ENCODE measurements at places on chromosomes 16 and 17.

- DNase-seq: no peak
These were observed 26.1 kb upstream of the TOB1 start for GRCh38 chr17:50892101-50892776.

DNA sequence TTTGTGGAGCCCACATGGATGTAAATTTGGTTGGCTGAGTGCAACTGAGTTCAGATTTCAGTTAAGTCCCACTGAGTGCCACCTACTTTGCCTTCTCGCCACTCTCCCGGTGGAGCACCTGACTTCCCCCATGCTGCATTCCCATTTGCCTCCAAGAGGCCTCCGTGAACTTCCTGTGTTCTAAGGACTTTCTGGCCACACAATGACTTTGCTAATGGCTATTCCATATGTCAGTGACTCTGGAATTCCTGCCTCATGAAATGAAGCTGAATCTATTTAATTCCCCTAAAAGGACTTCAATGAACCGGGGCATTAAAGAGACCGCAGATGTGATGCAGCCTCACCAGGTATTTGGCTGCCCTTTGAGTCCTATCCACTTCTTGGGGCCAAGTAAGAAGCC, 29.9 kb downstream of the ABCC12 start:
- no peak for DNase-seq

DNA sequence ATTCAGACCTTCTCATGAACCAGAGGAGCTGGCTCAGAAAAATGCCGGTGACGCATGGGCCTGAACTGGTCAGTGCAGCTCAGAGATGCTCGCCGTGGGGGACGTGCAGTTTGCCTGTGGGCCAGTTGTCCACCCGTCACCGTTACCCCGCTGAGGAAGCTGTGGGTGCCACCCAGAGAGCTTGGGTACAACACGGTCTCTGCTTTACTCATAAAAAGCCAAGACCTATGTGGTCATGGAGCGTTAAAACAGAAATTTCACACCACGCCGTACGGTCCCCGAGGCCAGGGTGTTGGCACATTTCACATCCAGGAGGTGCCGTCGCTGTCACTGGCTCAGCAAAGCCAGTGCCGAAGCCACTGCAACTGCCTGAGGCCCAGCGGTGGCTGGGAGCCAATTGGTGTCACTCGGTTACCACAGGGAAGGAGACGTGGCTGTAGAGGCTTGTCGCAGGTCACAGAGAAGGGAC, 120.9 kb downstream of the METRNL start:
- DNase-seq: no peak

DNA sequence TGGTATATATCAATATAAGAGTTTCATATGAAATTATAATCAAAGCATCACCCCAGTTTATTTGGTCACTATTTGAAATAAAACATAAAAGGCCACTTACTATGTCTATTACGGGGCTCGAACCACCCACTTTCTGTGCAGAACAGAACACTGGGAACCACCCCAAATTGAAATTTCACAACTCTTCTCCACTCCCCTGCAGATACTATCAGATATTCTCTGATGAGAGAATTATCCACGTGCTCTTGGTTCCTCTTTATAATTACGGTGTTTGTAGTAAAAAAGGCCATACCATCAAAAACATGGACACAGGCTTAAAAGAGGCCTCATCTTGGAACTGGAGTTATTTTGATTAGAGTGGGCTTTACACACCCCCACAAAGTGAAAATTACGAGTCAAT, 82.8 kb downstream of the WDR59 start:
- DNase-seq: no peak

- DNase-seq: no peak
These were observed 110.0 kb downstream of the GAS7 start for GRCh38 chr17:10088444-10088843.

DNA sequence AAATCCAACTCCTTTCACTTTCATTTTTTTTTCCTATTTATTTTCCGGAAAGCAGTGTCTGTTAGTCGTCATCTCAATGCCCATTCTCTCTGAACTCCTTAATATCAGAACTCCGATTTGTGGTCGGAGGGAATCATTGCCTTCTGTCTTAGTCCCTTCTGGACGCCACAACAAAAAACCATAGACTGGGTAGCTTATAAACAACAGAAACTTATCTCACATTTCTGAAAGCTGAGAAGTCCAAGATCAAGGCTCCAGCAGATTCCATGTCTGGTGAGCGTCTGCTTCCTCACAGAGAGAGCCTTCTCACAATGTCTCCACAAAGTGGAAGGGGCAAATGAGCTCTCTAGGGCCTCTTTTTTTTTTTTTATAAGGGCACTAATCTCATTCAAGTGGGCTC, 296.6 kb upstream of the CDH11 start:
- no peak for DNase-seq

DNA sequence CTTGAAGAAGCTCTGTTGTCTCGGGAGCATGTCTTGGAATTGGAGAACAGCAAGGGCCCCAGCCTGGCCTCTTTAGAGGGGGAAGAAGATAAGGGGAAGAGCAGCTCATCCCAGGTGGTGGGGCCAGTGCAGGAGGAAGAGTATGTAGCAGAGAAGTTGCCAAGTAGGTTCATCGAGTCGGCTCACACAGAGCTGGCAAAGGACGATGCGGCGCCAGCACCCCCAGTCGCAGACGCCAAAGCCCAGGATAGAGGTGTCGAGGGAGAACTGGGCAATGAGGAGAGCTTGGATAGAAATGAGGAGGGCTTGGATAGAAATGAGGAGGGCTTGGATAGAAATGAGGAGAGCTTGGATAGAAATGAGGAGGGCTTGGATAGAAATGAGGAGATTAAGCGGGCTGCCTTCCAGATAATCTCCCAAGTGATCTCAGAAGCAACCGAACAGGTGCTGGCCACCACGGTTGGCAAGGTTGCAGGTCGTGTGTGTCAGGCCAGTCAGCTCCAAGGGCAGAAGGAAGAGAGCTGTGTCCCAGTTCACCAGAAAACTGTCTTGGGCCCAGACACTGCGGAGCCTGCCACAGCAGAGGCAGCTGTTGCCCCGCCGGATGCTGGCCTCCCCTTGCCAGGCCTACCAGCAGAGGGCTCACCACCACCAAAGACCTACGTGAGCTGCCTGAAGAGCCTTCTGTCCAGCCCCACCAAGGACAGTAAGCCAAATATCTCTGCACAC, 21.2 kb downstream of the AKAP1 start:
- DNase-seq: no peak

GRCh38 chr17:39870776-39871175, 2.8 kb downstream of the ZPBP2 start:
- DNase-seq: no peak

DNA sequence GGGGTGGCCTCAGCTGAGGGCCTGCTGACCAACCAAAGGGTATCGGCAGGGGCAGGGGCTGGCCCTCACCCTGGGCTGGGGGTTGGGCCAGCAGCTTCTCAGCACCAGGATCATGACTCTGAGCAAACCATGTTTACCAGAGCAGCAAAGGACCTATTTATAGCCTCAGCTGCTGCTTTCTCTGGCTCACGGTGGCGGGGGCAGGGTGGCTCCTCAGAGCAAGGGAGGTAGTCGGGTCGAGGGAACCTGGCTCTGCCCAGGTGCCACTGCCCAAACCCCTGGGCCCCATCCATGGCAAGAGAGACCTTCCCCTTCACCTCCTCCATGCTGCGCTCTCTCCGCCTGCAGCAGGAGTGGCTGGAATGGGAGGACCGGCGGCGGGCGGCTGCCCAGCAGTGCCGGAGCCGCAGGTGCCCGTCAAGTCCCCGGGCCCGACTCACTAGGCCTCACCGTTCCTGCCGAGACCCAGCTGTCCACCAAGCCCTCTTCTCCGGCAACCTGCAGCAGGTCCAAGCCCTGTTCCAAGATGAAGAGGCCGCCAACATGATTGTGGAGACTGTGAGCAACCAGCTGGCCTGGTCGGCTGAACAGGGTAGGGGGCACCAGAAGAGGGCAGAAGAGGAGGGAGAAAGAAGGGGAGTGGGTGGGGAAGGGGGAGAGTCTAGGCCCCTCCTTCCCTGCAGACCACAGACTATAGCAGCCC, at the start of gene ASB16:
TSS of gene ASB16 (plus strand) at position 206 of the 703 bp plus-strand sequence. CDS start at position 292, 86 bp downstream.
- no peak for DNase-seq

GRCh38 chr17:81518785-81519283, 6.2 kb upstream of the ACTG1 start:
- DNase-seq: no peak

- DNase-seq: no peak
These were observed 543 bp downstream of the TMUB2 start for GRCh38 chr17:44187131-44187899.

- no peak for DNase-seq
These were observed 43.3 kb downstream of the GRIN2A start for GRCh38 chr16:10138881-10139280.

GRCh38 chr16:65284626-65285025, 162.8 kb upstream of the CDH11 start:
- DNase-seq: no peak

DNA sequence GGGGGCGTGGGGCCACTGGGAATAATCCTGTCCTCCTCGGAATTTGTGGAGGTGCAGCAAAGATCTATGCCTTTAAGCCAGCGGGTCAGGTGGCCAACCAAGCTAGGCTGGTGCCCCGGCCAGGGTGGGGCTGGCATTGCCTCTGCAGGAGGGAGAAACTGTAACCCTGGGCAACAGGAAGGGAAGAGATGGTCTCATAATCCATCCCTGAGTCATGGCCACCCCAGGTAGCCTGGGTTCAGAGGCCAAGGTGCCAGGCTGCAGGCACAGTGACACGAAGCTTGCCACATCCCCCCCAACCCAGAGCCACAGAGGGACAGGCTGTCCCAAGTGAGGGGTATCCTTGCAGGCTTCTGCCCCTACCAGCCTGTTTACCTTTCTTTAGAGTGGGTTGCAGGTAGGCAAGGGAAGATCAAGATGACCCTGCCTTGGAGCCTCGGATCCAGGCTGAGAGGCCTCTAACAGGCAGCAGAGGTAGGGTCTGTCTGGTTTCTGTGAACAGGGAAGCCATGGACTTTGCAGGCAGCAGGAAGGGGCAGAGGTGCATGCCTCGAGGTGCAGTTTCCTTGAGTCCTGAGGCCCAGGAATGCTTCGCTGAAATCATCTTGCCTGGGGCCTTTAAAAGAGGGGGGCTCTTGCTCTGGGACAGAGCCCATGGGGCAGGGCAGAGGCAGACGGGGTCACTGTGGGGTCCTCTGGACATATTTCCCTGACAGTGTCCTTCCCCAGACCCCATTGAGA, 4.0 kb downstream of the LASP1 start:
- DNase-seq: no peak

- DNase-seq: no peak
These were observed 26.2 kb upstream of the ADORA2B start for GRCh38 chr17:15918661-15919259.

DNA sequence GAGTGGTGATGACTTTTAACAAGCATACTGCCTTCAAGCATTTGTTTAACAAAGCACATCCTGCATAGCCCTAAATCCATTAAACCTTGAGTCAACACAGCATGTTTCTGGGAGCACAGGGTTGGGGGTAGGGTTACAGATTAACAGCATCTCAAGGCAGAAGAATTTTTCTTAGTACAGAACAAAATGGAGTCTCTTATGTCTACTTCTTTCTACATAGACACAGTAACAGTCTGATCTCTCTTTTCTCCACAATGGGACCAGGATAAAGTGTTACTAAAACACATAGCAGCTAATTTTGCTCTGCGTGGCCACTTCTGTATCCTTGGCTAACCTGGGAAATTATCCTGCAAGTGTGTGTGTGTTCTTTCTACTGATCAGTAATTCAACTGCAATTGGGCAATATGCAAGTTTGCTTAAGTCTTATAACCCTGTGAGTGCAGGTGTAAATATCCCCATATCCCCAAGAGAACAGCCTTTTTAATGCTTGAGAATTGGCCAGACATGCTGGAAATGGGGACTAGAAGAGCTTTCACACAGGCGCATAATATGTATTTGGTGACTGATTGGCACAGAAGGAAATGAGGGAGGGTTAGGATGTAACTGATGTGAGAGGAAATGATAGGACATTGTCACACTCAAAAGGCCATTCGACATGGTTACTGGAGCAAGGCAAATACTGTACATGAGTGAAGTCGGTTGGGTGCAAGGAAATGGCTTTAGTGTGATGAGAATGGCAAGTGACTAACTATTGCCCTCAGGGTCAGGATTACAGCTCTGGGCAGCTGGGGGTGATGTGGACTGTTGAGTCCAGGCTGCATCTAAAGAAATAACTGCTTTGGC, 10.8 kb upstream of the ANKS4B start:
- peak; percentile 72 for DNase-seq

GRCh38 chr17:77501101-77501566, 360.4 kb downstream of the SEC14L1 start:
- no peak for DNase-seq

GRCh38 chr17:13273806-13274205, 256.0 kb upstream of the ELAC2 start:
- DNase-seq: no peak

DNA sequence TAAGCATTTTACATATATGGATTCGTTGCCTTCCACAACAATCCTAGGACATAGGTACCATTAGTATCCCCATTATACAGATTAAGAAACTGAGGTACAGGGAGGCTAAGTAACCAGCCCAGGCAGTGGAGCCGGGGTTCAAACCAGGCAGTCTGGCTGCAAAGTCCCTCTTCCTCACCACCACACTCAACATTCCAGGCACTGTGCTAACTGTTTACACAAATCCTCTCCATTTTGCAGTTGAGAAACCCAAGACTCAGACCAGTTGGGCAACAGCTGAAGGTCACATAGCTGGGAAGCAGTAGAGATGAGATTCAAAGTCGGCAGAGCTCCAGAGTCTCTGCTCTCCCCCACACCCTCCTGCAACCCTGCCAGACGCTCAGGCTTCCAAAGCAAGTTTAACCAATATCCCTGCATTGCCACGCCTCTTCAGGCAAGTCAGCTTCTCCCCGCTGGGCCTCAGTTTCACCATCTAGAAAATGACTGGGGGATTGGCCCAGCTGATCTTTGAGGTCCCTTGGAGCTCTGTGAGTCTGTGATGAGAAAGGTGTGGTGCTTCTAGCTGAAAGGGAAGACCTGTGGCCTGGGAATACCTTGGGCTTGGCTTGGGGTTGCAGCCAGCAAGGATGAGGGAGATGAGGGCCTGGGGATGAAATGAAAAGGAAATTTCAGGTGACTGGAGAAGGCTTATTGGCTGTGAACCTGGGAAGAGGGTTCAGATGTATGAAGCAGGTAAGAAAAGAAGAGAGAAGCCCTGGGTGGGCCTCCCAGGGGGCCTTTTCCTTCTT, 14.0 kb downstream of the CCR7 start:
- no peak for DNase-seq

DNA sequence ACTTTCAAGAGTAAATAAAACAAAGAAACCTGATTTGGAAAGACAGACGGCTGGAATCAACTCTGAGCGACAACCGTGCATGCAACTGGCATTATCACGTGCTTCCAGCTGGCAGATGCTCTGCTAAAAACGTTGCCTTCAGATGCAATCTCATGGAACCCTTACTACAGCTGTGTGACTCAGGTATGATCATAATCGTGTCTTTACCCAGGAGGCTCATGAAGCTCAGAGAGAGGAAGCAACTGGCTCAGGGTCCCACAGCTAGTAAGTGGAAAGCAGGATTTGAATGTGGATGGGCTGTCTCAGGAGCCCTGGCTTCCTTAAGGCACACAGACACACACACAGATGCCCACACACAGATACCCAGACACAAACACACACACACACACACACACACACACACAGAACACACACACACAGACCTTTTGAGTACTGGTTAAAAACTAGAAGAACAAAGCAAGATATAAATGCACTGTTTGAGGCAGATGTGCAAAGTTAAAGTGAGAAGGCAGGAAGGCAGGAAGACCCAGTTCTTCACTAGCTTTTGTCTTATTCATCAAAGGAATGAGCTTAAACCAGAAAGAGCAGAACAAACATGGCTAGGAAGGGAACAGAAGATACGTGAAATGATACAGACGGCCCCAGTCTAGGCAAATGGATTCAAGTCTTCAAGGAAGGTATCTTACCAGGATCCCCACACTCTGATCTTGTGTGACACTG, 275.2 kb downstream of the MAF start:
- no peak for DNase-seq

- no peak for DNase-seq
These were observed 12.8 kb downstream of the CRYM start for GRCh38 chr16:21265104-21265837.

Data from HAP-1 (cell line).